ENCODE measurements at places on chromosomes 2 and 18. TPM values are rescaled to one million over a fixed set of nuclear protein-coding genes. Genes with fewer than 3 reads are reported as not detected.
A peak's percentile ranks its signal among the peaks of the same experiment; 100 is the strongest.

- DNase-seq: no peak
Observed at GRCh38 chr2:235709124-235709813, 215.4 kb downstream of the AGAP1 start.

OR6B2 gene
- total RNA-seq: not detected

GRCh38 chr2:163662141-163662780, 73.5 kb downstream of the FIGN start:
- DNase-seq: no peak

- no peak for DNase-seq
Observed at GRCh38 chr2:46874236-46874929, 41.2 kb downstream of the MCFD2 start.

- DNase-seq: peak; percentile 45
Observed at GRCh38 chr2:163734881-163735684, 725 bp downstream of the FIGN start.

GRCh38 chr2:68388358-68388757, 23.3 kb downstream of the PLEK start:
- DNase-seq: no peak

BMP10 gene
- not detected for total RNA-seq

DNA sequence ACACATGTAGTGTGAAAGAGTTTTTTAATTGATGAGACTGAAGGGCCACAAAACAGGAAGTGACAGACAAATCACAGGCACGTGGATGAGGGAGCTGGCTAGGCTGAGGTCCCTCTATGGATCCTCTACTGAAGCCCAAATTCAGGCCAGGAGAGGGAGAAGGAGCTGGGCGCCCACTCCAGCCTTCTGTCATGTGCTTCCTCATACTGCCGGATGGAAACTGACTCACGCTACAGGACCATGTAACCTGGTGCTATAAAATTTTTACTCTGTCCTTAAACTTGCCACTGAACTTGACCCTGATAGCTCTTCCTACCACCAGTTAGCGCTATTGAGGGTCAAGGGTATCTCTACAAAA, 31.3 kb downstream of the PSTPIP2 start:
- no peak for DNase-seq

DNA sequence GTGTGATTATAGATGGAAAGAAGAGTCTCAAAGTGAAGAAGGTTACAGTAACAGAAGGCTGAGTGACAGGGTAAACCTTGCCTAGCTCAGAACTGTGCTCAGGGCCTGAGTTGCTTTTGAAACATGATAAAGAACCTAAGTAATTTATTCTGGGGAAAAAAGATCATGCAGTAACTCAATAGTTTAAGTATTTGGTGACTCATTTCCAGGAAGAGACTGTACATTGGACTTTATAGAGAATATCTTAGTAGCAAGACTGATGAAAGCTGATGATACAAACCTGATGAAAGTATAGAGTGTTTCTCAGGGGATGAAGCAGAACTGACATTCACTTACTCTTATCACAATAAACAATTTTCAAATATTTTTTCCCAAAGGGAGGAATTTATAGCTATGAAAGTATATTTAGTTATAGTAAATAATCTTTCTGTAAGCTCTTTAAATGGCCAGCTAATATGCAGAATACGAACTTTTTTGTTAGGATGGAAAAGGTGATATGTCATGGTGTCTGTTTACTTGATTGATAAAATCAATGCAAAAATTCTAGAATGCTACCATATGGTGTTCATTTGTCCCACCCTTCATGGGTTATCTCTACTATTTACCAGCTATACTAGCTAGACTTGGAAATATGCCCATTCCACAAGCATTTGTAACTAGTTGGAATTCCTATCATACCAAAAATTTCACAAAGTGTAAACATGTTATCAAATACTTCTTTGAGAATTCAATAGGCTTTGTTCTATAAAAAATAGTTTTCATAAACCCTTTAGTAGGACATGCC, 1265.5 kb upstream of the ACVR2A start:
- no peak for DNase-seq

GRCh38 chr2:126797622-126798275, 100.9 kb upstream of the TEX51 start:
- no peak for DNase-seq

GRCh38 chr2:144304202-144304601, 215.7 kb downstream of the ZEB2 start:
- DNase-seq: no peak

DNA sequence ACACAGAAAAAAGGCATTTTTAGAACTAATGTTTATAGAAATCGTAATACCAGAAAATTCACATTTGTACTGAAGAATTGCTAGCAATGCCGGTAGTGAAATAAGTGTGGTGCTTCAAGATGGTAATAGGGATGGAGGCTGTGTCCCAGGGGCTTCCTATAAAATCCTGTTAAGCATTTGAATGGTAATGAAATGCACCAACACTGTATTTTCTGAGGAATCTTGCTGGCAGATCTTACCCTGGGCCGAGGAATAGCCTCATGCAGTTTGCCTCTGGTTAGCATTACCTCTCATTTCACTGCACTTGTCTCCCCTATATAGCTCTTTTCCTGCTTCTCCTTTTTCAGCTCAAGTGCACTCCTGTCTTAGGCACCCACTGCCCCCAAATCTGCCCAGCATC, 501.6 kb upstream of the NRP2 start:
- DNase-seq: no peak

GRCh38 chr2:23469142-23469540, 84.2 kb downstream of the KLHL29 start:
- DNase-seq: no peak

- no peak for DNase-seq
Observed at GRCh38 chr2:10475221-10475722, 27.1 kb upstream of the ODC1 start.

GRCh38 chr2:24986372-24986771, 14.6 kb upstream of the DNAJC27 start:
- DNase-seq: peak; percentile 77

- no peak for DNase-seq
Observed at GRCh38 chr18:75024871-75025270, 184.1 kb downstream of the PTGR3 start.

DNA sequence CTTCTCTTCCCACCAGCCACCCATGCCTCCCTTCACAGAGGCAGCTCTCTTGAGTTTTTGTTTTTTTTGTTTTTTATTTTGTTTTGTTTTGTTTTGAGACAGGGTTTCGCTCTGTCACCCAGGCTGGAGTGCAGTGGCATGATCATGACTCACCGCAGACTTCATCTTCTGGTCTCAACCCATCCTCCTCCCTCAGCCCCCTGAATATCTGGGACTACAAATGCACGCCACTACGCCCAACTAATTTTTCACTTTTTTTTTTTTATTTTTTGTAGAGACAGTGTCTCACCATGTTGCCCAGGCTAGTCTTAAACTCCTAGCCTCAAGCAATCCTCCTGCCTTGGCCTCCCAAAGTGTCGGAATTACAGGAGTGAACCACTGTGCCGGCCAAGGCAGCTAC, 161.4 kb downstream of the TRABD2A start:
- no peak for DNase-seq

LPIN2 gene
- 22.4 TPM for total RNA-seq

DNA sequence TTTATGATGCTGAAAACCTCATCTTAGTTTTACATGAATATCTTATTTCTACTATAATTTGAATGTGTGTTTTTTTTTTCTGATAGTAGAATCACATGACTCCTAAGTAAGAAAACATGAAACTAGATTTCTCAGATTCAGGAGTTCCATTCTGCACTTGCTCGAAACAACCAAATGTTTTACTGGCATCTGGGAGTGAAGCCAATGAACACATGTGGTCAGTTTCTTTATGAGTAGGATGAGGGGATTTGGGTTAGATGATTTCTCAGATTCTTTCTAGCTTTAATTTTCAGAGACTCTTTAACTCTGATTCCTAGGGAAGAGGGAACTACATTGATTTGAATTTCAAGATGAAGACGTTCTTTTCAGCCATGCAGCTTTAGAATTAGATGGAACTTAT, 225.0 kb upstream of the NT5C1B start:
- DNase-seq: peak; percentile 61

DNA sequence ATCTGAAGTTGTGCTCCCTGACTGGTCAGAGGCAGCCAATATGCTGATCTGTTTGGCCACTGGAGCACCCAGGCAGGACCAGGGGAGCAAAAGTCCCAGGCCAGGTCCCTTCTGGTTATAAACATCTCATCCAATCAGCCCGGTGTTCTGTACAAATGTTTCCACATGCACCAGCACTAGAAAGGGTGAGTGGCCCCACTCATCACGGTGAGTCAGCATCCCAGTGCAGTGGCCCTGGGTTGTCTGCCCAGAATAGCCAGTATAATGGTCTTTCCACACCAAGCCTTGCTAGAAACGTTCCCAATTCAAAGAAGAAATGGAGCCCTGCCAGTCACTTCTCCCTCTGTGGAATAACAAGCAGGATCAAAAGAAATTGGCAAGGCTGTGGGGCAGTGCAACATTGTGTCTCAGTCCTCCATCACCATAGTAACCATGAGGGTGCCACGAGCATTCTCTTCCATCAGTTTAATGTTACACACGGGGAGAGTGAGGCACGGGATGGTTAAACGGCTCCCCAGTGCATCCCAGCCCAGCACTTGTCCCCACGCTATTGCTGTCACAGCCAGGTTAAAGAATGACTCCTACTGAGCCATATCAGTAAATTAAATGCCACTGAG, 174.9 kb downstream of the SEPTIN10 start:
- DNase-seq: no peak

DNA sequence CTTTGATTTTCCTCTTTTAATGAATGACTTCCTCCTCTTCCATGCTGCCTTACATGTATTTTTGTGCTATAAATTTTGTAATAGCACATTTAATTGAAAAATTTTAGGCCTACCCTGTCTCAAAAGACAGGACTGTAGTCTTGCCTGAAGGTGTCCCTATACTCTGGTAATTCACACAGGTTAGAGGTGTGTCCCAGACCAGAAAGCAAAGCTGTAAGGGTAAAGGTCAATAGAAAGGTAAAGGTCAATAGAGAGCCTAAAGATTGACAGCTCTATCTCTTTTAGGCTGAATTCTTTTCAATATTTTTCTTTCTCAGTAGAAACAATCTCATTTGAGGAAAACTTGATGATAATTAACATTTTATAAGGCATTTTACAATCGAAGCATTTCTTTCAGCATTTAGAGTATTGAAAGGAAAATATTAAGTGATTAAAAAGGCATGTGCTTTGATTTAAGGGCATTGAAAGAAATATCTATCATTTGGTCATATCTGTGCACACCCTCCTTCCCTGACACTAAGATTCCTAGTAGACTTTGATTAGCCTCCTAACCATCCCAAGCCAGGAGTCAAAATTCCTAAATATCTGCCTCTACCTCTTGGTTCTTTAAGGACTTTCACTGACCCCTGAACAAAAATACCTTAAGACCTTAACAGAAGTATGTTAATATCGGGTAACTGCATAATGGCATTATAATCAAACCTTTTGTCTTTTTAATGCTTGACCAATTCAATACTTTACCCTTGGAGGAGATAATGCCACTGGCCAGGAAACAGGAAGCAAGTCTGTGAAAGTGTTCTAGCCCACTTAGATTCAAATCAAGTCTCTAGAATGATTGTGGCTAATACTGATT, 161.8 kb upstream of the DTNA start:
- no peak for DNase-seq

GRCh38 chr2:144078106-144078505, 441.8 kb downstream of the ZEB2 start:
- peak; percentile 83 for DNase-seq

DNA sequence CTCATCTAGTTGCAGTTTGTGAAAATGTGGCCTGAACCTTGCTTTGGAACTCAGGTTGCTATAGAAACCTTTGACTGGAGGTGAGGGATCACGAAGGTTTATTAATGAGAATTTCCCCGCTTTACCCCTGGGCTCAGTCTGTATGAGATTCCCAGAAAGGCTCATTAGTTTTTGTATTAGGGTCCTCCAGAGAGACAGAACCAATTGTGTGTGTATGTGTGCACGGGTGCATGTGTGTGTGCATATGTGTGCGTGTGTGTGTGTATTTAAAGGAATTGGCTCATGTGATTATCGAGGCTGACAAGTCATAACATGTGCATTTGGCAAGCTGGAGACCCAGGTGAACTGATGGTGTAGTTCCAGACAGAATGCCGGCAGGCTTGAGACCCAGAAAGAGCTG, 113.8 kb upstream of the DLX2 start:
- no peak for DNase-seq

DNA sequence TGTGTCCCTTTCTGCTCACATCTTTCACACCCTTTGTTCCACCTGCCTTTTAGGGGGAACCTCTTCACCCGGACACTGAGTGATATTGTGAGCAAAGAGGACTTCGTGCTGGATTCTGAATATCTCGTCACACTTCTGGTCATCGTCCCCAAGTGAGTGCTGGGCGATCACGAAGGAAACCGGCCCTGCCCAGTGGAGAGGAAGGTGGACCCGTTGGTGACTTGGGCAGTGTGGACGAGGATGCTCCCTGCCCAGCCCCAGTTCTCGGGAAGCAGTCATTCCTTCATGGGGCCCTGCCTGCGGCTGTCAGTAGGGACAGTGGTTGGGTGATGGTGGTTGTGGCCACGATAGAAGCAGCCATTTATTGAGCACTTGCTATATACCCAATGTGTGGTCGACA, 40.8 kb downstream of the PDIA6 start:
- no peak for DNase-seq

DNA sequence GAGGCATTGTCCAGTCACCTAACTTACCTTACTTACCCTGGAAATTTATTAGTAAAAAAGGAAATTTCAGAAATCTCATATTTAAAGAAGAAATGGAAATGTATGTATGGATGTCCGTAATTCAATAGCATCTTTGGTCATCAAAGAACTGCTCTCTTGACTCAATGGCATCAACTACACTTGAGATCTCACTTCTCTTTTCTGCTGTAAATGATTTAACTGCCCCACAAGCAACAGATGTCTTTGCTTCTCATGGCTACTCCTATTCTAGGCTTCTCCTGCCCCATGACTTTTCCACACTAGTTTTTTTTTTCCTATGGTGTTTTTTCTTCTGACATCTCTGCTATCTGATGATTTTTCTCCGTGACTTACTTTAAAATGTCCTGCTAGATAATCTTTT, 34.0 kb upstream of the ERMN start:
- no peak for DNase-seq

GRCh38 chr2:97701186-97701585, 12.2 kb upstream of the ZAP70 start:
- DNase-seq: no peak

DNA sequence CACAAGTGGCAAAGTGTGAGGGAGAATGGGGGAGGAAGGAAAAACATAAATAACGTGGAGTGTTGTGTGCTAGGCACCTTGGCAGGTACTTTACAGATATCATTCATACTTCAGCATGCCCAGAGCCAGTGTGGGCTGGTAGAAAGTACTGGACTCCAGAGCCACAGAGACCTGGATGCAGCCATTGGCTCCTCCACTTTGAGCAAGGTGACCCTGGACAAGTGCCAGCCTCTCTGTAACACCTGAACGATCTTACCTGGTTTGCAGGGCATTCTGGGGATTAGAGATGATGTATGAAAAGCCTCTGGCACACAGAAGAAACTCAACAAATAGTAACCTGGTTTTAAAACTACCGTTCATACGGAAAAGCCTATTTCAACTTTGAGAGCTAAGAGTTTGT, 6.3 kb downstream of the LOXHD1 start:
- DNase-seq: no peak

GRCh38 chr2:216149741-216150140, 40.6 kb downstream of the XRCC5 start:
- DNase-seq: no peak
